Mesothelial cell of epicardium (in vitro differentiated cells): ENCODE measurements at places on chromosomes 2 and 18.

DNA sequence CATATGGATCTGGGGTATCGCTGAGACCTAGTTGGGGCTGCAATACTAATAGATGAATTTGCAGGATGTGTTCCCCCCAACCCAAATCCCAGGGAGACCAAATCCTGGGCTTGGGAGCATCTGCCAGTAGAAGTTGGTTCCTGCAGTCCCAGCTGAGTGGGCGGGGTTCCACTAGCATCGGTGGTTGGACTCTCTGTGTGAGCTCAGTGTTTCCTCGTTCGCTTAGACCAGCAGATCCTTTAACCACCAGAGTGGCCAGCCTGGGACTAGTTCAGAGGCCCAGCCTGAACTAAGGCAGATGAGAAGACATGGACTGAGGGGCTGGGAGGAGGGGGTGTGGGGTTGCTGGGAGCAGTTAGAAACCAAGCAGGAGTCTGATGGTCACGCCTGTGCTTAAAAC is 40.7 kb downstream of the PCARE start:
- DNase-seq: no peak

- DNase-seq: no peak
Observed at GRCh38 chr18:23106575-23106974, 28.7 kb upstream of the CABLES1 start.

DNA sequence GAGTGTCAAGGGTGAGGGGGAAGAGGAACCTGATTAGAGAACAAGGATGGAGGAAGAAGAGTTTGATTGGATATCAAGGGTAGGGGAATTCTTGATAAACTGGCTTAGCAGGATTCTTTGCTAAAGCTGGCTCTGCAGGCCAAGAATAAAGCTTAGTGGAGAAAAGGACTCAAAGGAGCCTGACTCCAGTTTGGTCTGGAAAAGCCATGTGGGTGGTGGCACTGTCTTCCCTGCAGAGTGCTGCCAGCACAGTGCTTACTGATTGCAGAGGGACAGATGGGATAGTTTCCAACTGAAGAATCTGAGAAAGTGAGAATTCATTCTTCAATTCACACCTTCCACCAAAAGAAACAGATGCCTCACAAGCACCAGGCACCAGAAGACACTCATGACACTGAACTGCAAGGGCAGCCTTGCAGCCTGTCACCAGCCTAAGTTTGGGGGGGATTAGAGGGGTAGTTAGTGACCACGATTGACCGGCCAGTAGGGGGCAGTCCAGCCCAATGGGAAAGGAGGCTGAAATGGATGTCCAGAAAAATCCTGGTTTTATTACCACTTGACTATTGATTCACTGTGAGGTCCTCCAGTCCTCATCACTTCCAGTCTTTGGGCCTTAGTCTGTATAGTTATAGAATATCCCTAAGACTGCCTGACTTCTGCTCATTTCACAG is 334.5 kb downstream of the SMAD2 start:
- no peak for DNase-seq

GRCh38 chr2:86337244-86337835 is at the start of gene REEP1:
Gene REEP1 (minus strand): TSS chr2:86337626. CDS start chr2:86337510, 116 bp downstream.
- peak; percentile 65 for DNase-seq

GRCh38 chr2:72630767-72631166 is 195.1 kb downstream of the EXOC6B start:
- DNase-seq: no peak

GRCh38 chr2:71064110-71064611 is 4.3 kb upstream of the NAGK start:
- DNase-seq: no peak
